Natural killer cell treated with Interleukin-12 subunit alpha and Interleukin-12 subunit beta and Interleukin-15 and Interleukin-18, amount 100 ng/mL, for 72 hours (primary cell): ENCODE measurements at places on chromosomes 2 and 18. TPM values are rescaled to one million over a fixed set of nuclear protein-coding genes. Genes with fewer than 3 reads are reported as not detected.
A peak's percentile ranks its signal among the peaks of the same experiment; 100 is the strongest.

GRCh38 chr18:8625461-8626092, 16.3 kb downstream of the RAB12 start:
- peaks cover 22% of the 10 kb centered on the region for H3K36me3 ChIP-seq
- H3K27me3 ChIP-seq: no peaks in the 10 kb centered on the region
- H3K4me1 ChIP-seq: peaks cover 39% of the 10 kb centered on the region
- H3K4me3 ChIP-seq: peak overlapping the region; percentile 20
- DNase-seq: no peak
- H3K27ac ChIP-seq: peak overlapping the region; percentile 49

CCDC178 gene
- total RNA-seq: not detected

DNA sequence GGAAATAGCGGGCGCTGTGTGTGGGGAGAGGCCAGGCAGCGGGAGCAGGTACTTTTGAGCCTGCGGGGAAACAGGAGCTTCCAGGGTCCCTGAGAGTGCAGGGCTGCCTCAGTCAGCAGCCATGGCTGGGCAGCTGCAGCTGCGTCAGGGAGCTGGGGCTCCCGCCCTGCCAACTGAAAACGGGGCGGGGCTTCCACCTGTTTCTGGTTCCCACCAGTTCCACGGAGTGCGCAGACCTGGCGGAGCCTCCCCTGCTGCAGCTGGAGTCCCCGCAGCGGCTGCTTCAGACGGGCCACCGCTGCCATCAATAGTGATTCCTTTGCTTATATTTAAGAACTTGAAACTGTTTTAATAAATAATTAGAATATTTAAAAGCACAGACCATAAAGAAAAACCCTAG, 30.6 kb upstream of the RPRM start:
- no peak overlapping the region for H3K27ac ChIP-seq
- no peak for DNase-seq
- H3K27me3 ChIP-seq: no peaks in the 10 kb centered on the region
- no peak overlapping the region for H3K4me3 ChIP-seq

GRCh38 chr2:235507928-235508327, 14.1 kb downstream of the AGAP1 start:
- peaks cover 14% of the 10 kb centered on the region for H3K27me3 ChIP-seq
- no peak overlapping the region for H3K27ac ChIP-seq
- no peak overlapping the region for H3K4me3 ChIP-seq
- no peaks in the 10 kb centered on the region for H3K4me1 ChIP-seq
- DNase-seq: no peak

CFAP65 gene
- not detected for total RNA-seq

PID1 gene
- not detected for total RNA-seq

UGT1A3 gene
- total RNA-seq: not detected

PNKD gene
- total RNA-seq: 22.0 TPM

DNA sequence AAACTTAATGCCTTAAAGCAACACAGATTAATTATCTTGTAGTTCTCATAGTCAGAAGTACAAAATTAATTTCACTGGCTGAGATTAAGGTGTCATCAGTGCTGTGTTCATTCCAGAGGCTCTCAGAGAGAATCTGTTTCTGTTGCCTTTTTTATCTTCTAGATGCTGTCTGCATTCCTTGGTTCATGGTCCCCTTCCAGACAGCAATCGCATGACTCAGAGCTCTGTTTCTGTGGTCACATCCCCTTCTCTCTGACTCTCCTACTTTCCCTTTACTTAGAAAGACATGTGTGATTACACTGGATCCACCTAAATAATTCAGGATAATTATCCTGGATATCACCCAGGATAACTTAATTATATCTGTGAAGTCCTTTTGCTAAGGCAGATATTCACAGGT, 148.6 kb downstream of the MAIP1 start:
- H3K4me3 ChIP-seq: no peak overlapping the region
- no peak for DNase-seq
- peaks cover 22% of the 10 kb centered on the region for H3K27me3 ChIP-seq
- no peaks in the 10 kb centered on the region for H3K36me3 ChIP-seq

GRCh38 chr2:157265825-157266224, 8.3 kb downstream of the GALNT5 start:
- DNase-seq: no peak
- no peak overlapping the region for H3K4me3 ChIP-seq
- H3K27ac ChIP-seq: no peak overlapping the region

GPR155 gene
- 3.6 TPM for total RNA-seq

DNER gene
- 0.14 TPM for total RNA-seq

NABP1 gene
- 125 TPM for total RNA-seq

CHRNG gene
- not detected for total RNA-seq

DNA sequence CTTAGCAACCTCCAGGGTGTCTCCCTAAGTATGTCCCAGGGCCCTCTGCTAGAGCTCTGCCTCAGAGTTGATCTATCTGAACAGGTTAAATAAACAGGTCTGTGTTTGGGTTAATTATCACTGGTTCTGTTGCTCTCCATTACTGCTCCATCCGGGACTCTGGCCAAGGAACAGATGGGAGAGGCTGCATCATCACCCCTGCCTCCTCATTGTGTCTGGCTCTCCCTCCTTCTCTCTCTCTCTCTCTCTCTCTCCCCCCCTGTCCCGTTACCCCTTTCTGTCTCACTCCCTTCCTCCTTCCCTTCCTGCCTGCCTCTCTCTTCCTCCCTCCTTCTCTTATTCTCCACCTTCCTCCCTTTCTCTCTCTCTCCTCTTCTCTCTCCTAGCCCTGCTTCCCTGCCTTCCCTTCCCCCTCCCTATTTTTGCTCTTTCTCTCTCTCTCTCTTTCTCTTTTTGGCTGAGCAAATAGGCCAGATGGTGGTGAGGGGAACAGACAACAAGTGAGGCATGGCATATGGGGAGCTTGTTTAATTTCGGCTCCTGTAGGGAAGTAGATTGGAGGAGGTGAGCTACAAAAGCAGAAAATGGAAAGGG, 62.1 kb downstream of the SETBP1 start:
- no peak overlapping the region for H3K4me3 ChIP-seq
- DNase-seq: no peak
- no peak overlapping the region for H3K27ac ChIP-seq

- no peak for DNase-seq
- H3K27me3 ChIP-seq: peaks cover 3% of the 10 kb centered on the region
These were observed 154.7 kb downstream of the MAP2 start for GRCh38 chr2:209578394-209579001.

PLEK gene
- total RNA-seq: 569 TPM

- H3K36me3 ChIP-seq: no peaks in the 10 kb centered on the region
- peak overlapping the region; percentile 7 for H3K27ac ChIP-seq
- H3K4me1 ChIP-seq: peaks cover 48% of the 10 kb centered on the region
- no peak overlapping the region for H3K4me3 ChIP-seq
- peak; percentile 47 for DNase-seq
- H3K27me3 ChIP-seq: no peaks in the 10 kb centered on the region
These were observed 81.0 kb upstream of the RBM44 start for GRCh38 chr2:237717366-237718276.

GRCh38 chr2:109211315-109211714, 82.3 kb downstream of the SH3RF3 start:
- H3K27ac ChIP-seq: no peak overlapping the region
- peaks cover 58% of the 10 kb centered on the region for H3K4me1 ChIP-seq
- H3K4me3 ChIP-seq: no peak overlapping the region
- H3K36me3 ChIP-seq: no peaks in the 10 kb centered on the region

DNA sequence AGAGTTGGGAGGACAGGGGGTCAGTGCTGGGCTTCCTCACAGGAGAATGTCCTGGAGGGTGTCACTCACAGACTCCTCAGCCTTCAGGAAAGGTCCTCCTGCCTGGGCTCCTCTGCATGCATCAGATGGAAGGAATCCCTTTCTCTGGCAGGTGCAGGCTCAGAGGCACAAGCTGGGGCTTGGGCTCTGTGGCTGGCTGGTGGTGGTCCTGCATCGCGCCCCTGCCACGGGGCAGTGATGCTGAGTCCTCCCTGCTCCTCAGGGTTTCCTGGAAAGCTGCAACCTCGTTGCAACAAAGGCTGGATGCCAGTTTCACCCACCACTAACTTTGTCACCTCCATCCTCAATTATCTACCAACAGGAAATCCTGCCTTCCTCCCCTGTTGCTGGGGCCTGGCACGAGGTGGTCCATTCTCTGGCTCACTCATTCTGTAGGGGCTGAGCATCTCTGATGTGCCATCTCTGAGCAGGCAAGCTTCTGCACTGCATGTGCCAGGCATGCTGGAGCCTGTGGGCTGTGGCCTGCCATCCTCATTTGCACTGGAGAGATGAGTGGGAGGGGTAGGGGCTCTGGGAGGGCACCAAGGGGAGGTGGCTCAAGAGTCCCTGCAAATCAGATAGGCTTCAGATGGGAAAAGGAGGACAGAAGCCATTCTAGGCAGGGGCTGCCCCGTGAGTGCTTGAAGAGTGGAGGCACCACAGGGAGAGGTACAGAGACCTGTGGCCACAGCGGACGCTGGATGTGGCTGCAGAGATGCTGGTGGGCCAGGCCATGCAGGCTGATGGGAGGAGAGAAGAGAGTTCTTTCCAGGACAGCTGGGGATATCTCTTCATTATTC, 272.6 kb upstream of the HS6ST1 start:
- peaks cover 5% of the 10 kb centered on the region for H3K27me3 ChIP-seq
- no peak for DNase-seq
- H3K36me3 ChIP-seq: no peaks in the 10 kb centered on the region

ALK gene
- not detected for total RNA-seq

MOB4 gene
- total RNA-seq: 25.7 TPM

GRCh38 chr2:180291060-180291459, 284.0 kb upstream of the CWC22 start:
- no peaks in the 10 kb centered on the region for H3K36me3 ChIP-seq
- H3K4me3 ChIP-seq: no peak overlapping the region
- H3K27ac ChIP-seq: no peak overlapping the region
- DNase-seq: no peak

GRCh38 chr2:128271911-128272600, 46.6 kb downstream of the HS6ST1 start:
- H3K4me1 ChIP-seq: peaks cover 38% of the 10 kb centered on the region
- no peaks in the 10 kb centered on the region for H3K27me3 ChIP-seq
- no peak overlapping the region for H3K27ac ChIP-seq
- peaks cover 6% of the 10 kb centered on the region for H3K36me3 ChIP-seq

DNA sequence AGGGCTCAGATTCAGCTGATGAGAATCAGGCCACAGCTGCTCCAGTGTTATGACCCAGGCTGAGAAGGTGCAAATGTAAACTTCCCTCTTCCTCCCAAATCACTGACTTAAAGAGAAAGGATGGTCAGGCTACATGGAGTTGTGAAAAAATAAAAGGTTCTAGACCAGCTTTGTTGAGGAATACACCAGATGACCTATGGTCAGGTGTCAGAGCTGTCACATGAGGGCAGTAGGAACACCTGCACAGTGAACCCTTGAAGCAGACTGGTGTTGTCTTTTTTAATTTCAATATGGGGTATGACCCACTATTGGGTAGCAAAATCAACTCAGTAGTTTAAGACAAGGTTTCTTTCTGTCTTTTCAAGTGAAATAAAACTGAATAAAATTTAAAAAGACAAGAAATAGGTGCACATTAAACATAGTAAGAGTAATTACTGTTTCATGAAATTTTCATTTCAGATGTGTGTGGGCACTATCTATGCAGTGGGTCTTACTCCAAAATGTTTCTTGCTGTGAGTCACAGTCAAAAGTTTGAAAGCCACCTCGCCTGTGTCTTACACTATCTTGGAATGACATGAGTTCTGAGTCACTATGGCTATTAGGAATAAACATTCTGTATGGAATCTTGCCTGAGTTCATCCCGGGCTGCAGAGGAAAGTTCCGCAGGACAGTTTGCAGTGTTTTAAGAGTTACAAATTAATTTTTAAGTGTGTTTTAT, 83.6 kb downstream of the ACVR1 start:
- no peaks in the 10 kb centered on the region for H3K27me3 ChIP-seq
- peaks cover 5% of the 10 kb centered on the region for H3K4me1 ChIP-seq
- no peak overlapping the region for H3K27ac ChIP-seq
- no peak overlapping the region for H3K4me3 ChIP-seq

DNA sequence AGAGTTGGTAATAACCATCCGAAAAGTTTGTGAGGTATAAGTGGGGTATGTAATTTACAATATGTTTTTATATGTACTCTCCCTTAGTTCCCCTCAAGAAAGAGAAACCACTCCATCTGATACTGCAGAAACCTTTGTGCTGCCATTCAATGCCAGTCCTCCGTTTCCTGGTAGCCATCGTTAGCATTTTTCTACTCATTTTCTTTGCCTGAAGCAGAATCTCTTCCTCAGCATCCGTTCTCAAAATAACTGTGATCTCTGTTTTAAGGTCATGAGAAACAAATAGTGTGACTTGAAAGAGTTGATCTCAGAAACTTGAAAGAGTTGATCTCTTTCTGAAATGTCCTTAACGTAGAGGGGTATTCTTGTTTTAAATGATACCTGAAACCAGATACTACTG, 996 bp downstream of the PTCD3 start:
- peaks cover 66% of the 10 kb centered on the region for H3K4me1 ChIP-seq
- DNase-seq: no peak

STPG4 gene
- total RNA-seq: not detected

GRCh38 chr2:10028988-10029874, 14.1 kb upstream of the KLF11 start:
- H3K4me1 ChIP-seq: peaks cover 16% of the 10 kb centered on the region
- H3K27ac ChIP-seq: peak overlapping the region; percentile 86
- H3K36me3 ChIP-seq: no peaks in the 10 kb centered on the region
- no peaks in the 10 kb centered on the region for H3K27me3 ChIP-seq

DNA sequence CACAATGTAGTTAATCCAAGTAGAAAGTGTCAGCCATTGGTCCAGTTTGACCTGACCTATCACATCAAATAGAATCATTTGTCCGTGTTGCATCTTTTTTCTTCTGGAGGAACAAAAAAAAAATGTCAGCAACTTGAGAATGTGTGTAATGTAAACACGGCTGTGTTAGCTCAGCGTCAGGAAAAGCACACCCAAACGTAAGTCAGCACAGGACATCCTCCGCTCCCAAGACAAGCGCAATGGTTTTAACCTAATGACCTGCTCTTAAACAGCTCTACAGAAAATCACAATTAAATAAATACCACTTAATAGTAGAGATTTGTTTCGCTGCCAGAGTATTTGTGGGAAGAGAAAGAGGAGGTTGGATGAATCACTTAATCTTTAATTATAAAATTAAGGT, 59.4 kb downstream of the OSR1 start:
- H3K4me1 ChIP-seq: no peaks in the 10 kb centered on the region
- no peaks in the 10 kb centered on the region for H3K36me3 ChIP-seq
- H3K27ac ChIP-seq: no peak overlapping the region
- no peaks in the 10 kb centered on the region for H3K27me3 ChIP-seq

GRCh38 chr18:33914399-33914798, 310.3 kb downstream of the NOL4 start:
- DNase-seq: no peak
- H3K4me1 ChIP-seq: no peaks in the 10 kb centered on the region
- H3K27me3 ChIP-seq: no peaks in the 10 kb centered on the region
- H3K27ac ChIP-seq: no peak overlapping the region

- no peak overlapping the region for H3K4me3 ChIP-seq
- H3K4me1 ChIP-seq: no peaks in the 10 kb centered on the region
- no peak overlapping the region for H3K27ac ChIP-seq
- no peaks in the 10 kb centered on the region for H3K36me3 ChIP-seq
- DNase-seq: no peak
These were observed 19.2 kb upstream of the GNAL start for GRCh38 chr18:11669948-11670275.

GRCh38 chr2:159185401-159186130, 100.9 kb downstream of the WDSUB1 start:
- no peak overlapping the region for H3K4me3 ChIP-seq
- DNase-seq: no peak
- H3K27ac ChIP-seq: no peak overlapping the region
- peaks cover 22% of the 10 kb centered on the region for H3K4me1 ChIP-seq

GRCh38 chr18:70431203-70431624, 142.4 kb downstream of the SOCS6 start:
- H3K4me3 ChIP-seq: no peak overlapping the region
- no peaks in the 10 kb centered on the region for H3K27me3 ChIP-seq
- H3K4me1 ChIP-seq: no peaks in the 10 kb centered on the region
- no peak for DNase-seq
- no peak overlapping the region for H3K27ac ChIP-seq

MALT1 gene
- 26.2 TPM for total RNA-seq
